ENCODE measurements at places on chromosomes 13 and 19.
A peak's percentile ranks its signal among the peaks of the same experiment; 100 is the strongest.

DNA sequence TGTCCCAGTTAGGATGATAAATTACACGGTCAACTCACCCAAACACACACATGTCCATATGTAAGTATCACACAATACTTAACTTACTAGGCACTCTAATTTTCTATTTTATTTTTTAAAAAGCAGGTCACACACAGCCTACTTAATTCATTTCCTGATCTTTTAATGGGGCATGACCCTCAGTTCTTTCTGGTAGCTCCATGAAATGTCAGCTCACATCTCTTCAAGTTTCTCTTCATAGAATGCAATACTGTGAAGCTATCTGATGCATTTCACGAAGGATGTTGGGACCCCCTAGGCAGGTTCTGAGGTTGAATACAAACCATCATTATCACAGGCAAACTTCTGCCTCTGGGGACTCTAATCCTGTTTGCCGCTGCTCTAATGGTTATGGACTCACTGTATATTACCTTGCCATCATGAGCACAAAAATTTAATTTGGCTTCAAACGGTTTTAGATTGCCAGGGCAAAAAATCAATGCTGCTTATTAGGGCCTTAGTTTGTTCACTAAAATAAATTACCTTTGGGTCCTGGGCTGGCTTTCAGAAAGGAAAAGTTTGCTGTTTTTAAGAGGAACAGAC lies 16.1 kb upstream of the DHRS12 start:
- no peak for DNase-seq

GRCh38 chr13:50761406-50761805 lies 82.1 kb downstream of the DLEU7 start:
- DNase-seq: no peak

DNA sequence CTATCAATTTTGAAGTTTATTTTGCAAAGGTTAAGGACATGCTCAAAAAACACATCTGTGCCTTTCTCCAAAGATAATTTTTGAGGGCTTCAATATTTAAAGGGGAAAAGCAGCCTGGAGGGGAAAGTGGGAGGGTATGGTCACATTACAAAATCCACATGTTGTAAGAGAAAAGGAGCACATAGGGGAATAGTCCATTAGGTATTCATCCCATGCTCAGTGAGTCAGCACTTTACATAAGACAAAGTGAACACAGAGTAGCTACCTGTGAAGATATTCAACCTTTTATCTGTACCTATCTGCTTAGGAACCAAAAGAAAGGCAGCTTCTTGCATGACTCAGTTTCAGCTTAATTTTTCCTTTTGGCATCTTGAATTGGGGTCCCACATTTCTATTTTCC lies 932.0 kb downstream of the SLITRK6 start:
- DNase-seq: no peak

- DNase-seq: no peak
Measured at GRCh38 chr13:27130979-27131623, 40.5 kb downstream of the USP12 start.

- DNase-seq: no peak
Measured at GRCh38 chr19:40025938-40026596, 29.2 kb downstream of the ZNF546 start.

- no peak for DNase-seq
Measured at GRCh38 chr13:43546251-43546650, 240.5 kb downstream of the ENOX1 start.

GRCh38 chr19:36401475-36401874 lies 17.0 kb downstream of the ZFP82 start:
- no peak for DNase-seq

DNA sequence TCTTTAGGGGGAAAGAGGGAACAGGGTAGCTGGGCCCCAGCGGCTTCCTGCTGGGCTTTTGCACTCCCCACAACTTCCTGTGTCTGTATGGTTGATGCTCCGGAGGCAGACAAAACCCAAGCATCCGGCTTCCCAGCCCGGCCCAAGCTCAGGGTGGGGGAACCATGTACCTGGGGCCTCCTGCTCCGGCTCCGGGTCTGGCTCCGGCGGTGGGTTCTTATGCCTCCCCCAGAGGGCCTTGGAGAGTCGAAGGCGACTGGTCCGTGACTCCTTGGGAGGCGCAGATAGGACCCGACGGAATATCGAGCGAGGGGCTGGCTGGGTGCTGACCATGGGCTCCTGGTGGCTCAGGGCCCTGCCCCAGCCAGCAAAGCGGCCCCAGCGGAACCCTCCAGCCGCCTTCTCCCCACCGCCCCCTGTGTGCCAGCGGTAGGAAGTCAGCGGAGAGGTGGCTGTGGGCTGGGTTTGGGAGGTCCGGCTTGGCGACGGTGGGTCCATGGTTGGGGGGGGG lies 428 bp downstream of the RASAL3 start:
- no peak for DNase-seq

DNA sequence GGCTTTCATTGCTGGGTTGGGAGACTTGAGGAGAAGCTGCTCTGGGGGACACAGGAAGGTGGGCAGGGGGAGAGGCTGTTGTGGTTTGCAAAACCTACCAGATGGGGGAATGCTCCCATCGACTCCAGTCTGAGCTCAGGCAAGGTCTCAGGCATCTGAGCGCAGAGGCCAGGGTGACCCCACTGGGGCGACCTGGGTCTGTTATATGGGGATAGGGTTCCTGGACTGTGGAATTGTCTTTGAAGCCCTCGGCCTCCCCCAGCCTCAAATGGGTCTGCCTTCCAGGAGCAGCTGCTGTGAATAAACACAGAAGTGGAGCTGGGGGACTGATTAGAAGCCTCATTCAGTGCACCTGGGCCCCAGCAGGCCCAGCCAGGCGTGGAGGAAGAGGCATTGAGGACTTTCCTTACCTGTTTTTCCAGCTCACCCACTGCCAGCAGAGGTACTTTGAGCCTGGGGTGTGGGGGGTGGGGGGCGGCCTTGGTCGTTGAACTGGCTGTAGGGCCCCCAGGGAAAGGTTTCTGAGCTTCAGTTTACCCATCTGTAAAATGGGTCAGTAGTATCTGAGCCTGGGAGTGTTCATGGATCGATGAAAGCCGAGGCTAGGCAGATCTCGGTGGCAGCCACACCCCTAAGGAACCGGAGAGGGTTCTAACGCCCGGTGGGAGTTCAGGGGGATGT lies 1.4 kb downstream of the CERS4 start:
- DNase-seq: peak; percentile 72

DNA sequence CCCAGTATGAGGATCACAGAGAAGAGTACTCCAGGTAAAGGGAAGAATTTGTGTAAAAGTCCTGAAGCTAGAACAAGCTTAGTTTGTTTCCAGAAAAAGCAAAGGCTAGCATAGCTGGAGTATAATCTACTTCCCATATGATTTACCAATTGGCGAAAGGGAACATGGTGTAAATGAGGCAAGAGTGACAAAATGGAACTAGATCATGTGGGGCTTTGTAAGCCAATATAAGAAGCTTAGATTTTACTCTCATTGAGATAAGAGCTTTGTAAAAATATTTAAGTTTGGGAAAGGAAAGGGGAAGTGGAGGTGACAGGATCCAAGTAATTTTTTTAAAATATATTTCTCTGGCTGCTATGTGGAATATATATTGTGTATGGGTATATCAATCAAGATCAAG lies 234.9 kb downstream of the KCTD12 start:
- DNase-seq: no peak

GRCh38 chr19:49592486-49593232 lies 1.7 kb downstream of the PRR12 start:
- peak; percentile 38 for DNase-seq

- peak; percentile 17 for DNase-seq
Measured at GRCh38 chr13:73765651-73766384, 368.4 kb downstream of the KLF12 start.

DNA sequence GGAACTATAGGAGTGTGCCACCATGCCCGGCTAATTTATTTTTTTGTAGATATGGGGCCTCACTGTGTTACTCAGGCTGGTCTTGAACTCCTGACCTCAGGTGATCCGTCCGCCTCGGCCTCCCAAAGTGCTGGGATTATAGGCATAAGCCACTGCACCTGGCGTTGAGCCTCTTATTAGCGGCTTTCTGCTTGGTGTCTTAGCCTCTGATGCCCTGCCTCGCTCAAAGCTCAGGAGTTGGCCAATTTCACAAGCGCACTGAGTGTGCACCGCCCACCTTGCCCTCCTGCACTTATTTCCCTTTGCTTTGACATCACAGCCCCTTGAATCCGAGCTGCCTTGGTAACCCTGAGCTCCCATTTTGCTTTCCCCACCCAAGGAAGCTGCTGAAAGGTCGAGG lies 10.1 kb downstream of the YIPF2 start:
- DNase-seq: no peak

- DNase-seq: no peak
Measured at GRCh38 chr13:94305463-94305862, 174.0 kb downstream of the DCT start.

- DNase-seq: peak; percentile 74
Measured at GRCh38 chr19:12825254-12826131, 8.9 kb downstream of the RTBDN start.

GRCh38 chr13:37942929-37943328 lies 73.4 kb upstream of the TRPC4 start:
- DNase-seq: no peak

DNA sequence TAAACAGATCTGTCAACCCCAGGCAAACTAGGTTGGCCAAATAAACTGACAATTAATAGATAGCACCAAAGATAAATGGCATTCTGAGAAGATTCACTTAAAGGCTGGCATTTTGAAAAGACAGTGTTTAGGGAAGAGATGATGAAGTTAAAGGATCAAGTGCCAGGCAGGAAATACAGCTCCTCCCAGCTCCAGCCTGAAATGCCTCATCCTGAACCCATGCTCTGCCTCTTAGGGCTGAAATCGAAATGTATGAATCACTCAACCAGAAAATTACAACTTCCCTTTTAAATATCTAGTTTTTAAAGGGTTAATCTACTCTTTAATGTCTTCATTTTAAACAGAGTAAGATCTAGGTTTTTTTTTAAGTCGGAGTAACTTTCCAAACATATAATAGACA lies 171.2 kb upstream of the UBL3 start:
- no peak for DNase-seq

- no peak for DNase-seq
Measured at GRCh38 chr13:50686551-50686950, 156.9 kb downstream of the DLEU7 start.

GRCh38 chr13:32905063-32905863 lies 111.0 kb upstream of the KL start:
- DNase-seq: peak; percentile 89

DNA sequence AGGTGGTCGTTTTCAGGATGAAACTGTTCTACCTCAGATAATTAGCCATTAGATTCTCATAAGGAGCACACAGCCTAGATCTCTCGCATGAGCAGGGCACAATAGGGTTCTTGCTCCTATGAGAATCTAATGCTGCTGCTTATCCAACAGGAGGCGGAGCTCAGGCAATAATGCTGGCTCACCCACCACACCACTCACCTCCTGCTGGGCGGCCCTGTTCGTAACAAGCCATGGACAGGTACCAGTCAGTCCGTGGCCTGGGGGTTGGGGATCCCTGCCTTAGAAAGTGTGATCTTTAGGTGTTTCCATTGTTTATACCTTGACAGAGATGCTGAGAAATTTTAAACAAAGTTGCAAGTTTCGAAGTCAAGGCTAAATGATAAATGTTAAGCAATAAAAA lies 344.6 kb upstream of the HTR2A start:
- peak; percentile 5 for DNase-seq

DNA sequence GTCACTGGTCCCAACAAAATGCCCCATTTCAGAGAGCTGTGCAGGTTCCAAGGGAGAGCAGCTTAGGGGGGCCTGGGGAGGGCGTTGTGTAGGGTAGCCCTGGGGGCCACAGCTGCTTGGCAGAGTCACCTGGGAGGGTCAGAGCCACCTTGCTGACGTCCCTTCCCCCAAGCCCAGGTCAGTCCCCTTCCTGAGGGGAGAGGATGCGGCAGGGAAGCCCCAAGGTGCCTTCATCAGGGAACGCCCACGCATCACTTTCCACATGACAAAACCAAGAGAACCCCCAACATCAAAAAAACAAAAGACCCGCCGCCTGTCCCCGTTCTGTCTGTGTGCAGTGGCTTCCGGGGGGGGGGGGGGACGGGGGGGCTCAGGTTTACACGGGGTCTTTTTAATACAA lies 5.3 kb upstream of the UQCR11 start:
- DNase-seq: no peak

- peak; percentile 2 for DNase-seq
Measured at GRCh38 chr13:20064128-20064527, 96.7 kb downstream of the GJA3 start.

- DNase-seq: no peak
Measured at GRCh38 chr13:47621931-47622330, 379.1 kb downstream of the SUCLA2 start.

- no peak for DNase-seq
Measured at GRCh38 chr19:16429759-16430091, 42.0 kb downstream of the EPS15L1 start.

- no peak for DNase-seq
Measured at GRCh38 chr13:114212158-114212495, 22.6 kb upstream of the CDC16 start.

- DNase-seq: peak; percentile 5
Measured at GRCh38 chr13:101417043-101417406, 717 bp upstream of the NALCN start.

- DNase-seq: no peak
Measured at GRCh38 chr19:18157465-18158063, 4.6 kb downstream of the PIK3R2 start.

- no peak for DNase-seq
Measured at GRCh38 chr13:104779311-104779993, 1713.2 kb upstream of the SLC10A2 start.

- no peak for DNase-seq
Measured at GRCh38 chr13:50732712-50733111, 110.8 kb downstream of the DLEU7 start.

GRCh38 chr13:106241974-106242953 lies 293.2 kb downstream of the EFNB2 start:
- DNase-seq: no peak

- peak; percentile 84 for DNase-seq
Measured at GRCh38 chr19:42529248-42529764, 1.0 kb upstream of the CEACAM1 start.

DNA sequence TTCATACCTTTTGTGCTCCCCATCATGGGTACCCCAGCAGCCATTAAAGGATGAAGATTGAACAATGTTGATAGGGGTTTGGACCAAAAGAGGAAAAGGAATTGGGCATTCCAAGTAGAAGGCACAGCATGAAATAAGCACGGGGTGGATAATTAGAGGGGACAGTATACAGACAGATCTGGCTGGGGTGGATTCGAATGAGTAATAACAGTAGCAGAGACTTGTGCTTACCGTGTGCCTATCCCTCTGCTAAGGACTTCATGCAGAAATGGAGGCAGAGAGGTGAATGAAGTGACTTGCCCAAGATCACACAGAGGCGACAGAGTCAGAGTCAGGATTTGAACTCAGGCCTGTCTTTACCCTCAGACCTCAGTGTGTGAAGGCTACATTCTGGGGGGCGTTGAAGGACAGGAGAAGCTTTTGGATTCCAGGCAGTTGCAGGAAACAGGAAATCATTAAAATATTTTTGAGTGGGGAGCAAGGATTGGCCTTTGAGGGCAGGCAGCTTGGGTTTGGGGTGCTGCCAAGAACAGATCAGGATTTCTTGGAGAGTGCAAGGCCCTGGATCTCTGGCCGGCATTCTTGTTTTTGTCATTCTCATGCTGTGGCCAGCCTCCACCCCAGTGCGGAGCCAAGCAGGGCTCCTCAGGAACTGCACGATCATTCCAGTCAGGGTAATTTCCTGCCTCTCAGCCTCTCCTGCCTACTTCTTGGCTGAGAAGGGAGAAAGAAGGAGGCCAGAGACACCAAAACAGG lies 18.7 kb downstream of the PAF1 start:
- no peak for DNase-seq

Measured in NCI-H526 (cell line).